ENCODE measurements at places on chromosomes 2 and 18. TPM values are rescaled to one million over a fixed set of nuclear protein-coding genes. Genes with fewer than 3 reads are reported as not detected.
A peak's percentile ranks its signal among the peaks of the same experiment; 100 is the strongest.

DNA sequence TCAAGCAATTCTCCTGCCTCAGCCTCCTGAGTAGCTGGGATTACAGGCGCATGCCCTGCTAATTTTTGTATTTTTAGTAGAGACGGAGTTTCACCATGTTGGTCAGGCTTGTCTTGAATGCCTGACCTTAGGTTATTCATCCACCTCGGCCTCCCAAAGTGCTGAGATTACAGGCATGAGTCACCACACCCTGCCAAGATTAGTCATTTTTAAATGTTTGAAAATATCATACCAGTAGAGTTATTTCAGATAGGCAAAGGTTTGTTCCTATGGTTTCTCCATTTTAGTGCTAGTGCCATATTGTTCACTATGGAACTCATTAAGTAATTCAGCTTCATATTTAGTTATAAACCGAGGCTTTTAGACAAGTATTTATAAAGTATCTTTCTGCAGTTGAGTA is 52.3 kb downstream of the HIBCH start:
- H3K4me1 ChIP-seq, result peaks cover 7% of the 10 kb centered on the region
- peaks cover 14% of the 10 kb centered on the region for H3K36me3 ChIP-seq
- no peak overlapping the region for H3K4me3 ChIP-seq

- H3K4me3 ChIP-seq, result peak overlapping the region; percentile 98
- no peak for DNase-seq
- peak overlapping the region; percentile 99 for H3K27ac ChIP-seq
- no peaks in the 10 kb centered on the region for H3K27me3 ChIP-seq
- peaks cover 92% of the 10 kb centered on the region for H3K4me1 ChIP-seq
Measured at GRCh38 chr2:215428060-215428910, 7.6 kb downstream of the FN1 start.

- no peaks in the 10 kb centered on the region for H3K36me3 ChIP-seq
- peaks cover 20% of the 10 kb centered on the region for H3K4me1 ChIP-seq
- H3K27me3 ChIP-seq, result no peaks in the 10 kb centered on the region
- no peak overlapping the region for H3K4me3 ChIP-seq
- H3K27ac ChIP-seq, result peak overlapping the region; percentile 33
- peak; percentile 80 for DNase-seq
Measured at GRCh38 chr2:111667542-111668273, 216.3 kb downstream of the ANAPC1 start.

Gene EPB41L3
- total RNA-seq, result 15.6 TPM

DNA sequence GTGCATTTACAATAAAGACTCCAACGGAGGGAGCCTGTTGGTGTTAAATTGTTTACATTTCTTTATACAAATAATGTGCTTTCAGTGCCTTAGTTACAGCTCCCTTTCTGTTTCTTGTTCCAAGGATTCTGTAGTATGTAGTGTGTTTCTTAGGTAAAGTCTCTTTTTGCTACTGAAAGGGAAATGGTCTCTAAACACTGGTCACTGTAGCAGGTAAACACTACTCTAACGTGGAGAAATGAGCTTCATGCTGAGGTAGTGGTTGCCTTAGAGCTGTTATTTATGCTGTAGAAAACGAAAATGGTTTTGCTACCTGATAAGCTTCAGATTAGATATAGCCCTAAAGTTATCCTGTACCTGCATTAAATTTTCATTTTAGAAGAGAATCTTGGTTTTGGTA is 163.6 kb downstream of the CAPN13 start:
- no peak overlapping the region for H3K4me3 ChIP-seq
- no peaks in the 10 kb centered on the region for H3K4me1 ChIP-seq

Gene SPAST
- total RNA-seq, result 25.6 TPM

GRCh38 chr2:13876491-13877037 is 756.0 kb upstream of the LRATD1 start:
- H3K4me1 ChIP-seq, result no peaks in the 10 kb centered on the region
- no peak overlapping the region for H3K27ac ChIP-seq
- H3K36me3 ChIP-seq, result no peaks in the 10 kb centered on the region
- H3K4me3 ChIP-seq, result no peak overlapping the region
- no peak for DNase-seq

- H3K4me1 ChIP-seq, result peaks cover 39% of the 10 kb centered on the region
- H3K27me3 ChIP-seq, result no peaks in the 10 kb centered on the region
- DNase-seq, result no peak
- peaks cover 4% of the 10 kb centered on the region for H3K36me3 ChIP-seq
Measured at GRCh38 chr2:152421521-152422370, 86.8 kb downstream of the FMNL2 start.

Gene SOX11
- 71.7 TPM for total RNA-seq

GRCh38 chr18:44895176-44895798 is 214.6 kb downstream of the SETBP1 start:
- no peaks in the 10 kb centered on the region for H3K27me3 ChIP-seq
- DNase-seq, result no peak
- no peak overlapping the region for H3K27ac ChIP-seq
- H3K4me1 ChIP-seq, result peaks cover 34% of the 10 kb centered on the region
- H3K36me3 ChIP-seq, result peaks cover 23% of the 10 kb centered on the region

DNA sequence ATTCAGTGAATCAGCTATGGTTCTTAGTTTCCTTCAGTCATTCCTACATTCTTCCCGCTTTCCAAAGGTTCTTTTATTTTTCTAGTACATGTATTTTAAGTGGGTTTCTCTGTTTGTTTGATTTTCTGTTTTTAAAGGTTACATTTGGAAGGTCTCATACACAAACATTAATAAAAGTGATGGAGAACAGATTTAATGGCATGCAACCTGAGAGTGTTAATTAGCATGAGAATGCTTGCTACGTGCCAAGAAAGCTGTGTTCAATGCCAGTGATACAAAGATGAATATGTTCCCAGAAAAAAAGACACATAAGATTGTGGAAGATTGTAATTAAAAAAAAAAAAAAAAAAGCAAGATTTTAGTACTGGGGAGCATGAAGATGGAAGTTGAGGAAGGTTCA is 61.8 kb upstream of the CDC42EP3 start:
- no peaks in the 10 kb centered on the region for H3K36me3 ChIP-seq
- no peak overlapping the region for H3K4me3 ChIP-seq
- peak overlapping the region; percentile 45 for H3K27ac ChIP-seq
- peaks cover 26% of the 10 kb centered on the region for H3K4me1 ChIP-seq
- no peaks in the 10 kb centered on the region for H3K27me3 ChIP-seq

Gene ARHGEF33
- total RNA-seq, result 0.65 TPM

Gene MRPS9
- total RNA-seq, result 22.6 TPM

DNA sequence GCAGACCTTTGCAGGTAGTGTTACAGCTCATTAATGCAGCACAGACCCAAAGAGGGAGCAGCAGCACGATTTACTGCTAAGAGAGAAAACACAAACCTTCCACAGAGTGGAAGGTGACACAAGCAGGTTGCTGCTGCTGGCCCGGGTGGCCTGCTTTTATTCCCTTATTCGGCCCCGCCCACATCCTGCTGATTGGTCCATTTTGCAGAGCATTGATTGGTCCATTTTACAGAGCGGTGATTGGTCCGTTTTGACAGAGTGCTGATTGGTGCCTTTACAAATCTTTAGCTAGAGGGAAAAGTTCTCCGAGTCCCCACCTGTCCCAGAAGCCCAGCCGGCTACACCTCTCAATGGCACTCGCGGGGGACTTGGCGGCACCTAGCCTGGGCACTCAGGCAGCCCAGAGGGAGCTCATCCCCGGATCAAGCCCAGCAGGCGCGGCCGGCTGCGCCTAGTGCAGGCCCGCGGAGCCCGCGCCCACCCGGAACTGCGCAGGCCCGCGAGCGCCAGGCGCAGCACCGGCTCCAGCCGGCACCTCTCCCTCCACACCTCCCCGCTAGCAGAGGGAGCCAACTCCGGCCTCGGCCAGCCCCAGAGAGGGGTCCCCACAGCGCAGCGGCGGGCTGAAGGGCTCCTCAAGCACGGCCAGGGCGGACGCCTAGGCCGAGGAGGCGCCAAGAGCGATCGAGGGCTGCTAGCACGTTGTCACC is 825.6 kb upstream of the HS6ST1 start:
- H3K4me1 ChIP-seq, result no peaks in the 10 kb centered on the region
- H3K4me3 ChIP-seq, result no peak overlapping the region
- no peak overlapping the region for H3K27ac ChIP-seq
- no peak for DNase-seq
- no peaks in the 10 kb centered on the region for H3K36me3 ChIP-seq
- H3K27me3 ChIP-seq, result no peaks in the 10 kb centered on the region

Gene FIGN
- 37.7 TPM for total RNA-seq

DNA sequence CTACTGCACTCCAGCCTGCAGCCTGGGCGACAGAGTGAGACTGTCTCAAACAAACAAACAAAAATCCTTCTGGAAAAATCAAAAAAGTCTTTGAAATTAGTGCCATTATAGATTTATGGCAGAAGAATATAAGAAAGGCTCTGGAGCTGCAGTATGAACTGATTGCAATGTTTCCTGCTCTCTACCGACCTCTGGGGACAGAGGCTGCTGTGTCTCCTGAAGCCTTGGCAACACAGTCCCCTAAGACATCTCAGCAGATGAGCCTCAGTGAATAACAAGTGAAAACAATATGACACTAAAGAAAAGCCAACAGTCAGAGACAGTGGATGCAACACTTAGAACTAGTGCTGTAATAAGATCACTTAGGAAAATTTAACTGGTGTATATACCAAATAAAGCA is 494.9 kb upstream of the LRATD1 start:
- no peaks in the 10 kb centered on the region for H3K27me3 ChIP-seq
- no peak for DNase-seq
- no peaks in the 10 kb centered on the region for H3K36me3 ChIP-seq
- no peak overlapping the region for H3K4me3 ChIP-seq
- H3K27ac ChIP-seq, result no peak overlapping the region
- H3K4me1 ChIP-seq, result no peaks in the 10 kb centered on the region

DNA sequence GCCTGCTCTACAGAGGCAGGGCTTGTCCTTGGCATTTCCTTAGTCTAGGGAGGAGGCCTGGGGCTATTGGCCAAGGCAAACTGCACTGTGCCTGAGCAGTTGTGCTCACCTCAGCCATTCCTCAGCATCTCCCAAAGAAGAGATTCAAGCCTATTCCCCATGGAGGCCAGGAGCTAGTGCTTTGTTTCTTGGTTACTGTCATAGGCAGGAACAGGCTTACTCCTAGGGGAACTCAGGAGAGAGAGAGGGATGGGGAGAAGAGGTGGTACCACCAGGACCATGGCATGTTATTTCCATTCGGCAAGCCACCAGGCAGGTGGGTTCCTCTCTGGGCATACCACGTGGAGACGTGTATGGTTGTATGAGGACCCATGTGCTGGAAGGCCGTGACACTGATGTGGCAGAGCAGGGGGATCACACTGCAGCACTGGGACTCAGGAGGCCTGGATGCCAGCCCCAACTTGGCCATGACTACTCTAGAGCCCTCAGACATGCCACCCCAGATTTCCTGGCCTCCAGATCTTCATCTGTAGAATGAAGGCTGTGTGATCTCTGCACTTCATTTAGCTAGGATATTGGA is 233.7 kb downstream of the LOXHD1 start:
- H3K27ac ChIP-seq, result no peak overlapping the region
- no peaks in the 10 kb centered on the region for H3K36me3 ChIP-seq
- H3K4me1 ChIP-seq, result peaks cover 6% of the 10 kb centered on the region

DNA sequence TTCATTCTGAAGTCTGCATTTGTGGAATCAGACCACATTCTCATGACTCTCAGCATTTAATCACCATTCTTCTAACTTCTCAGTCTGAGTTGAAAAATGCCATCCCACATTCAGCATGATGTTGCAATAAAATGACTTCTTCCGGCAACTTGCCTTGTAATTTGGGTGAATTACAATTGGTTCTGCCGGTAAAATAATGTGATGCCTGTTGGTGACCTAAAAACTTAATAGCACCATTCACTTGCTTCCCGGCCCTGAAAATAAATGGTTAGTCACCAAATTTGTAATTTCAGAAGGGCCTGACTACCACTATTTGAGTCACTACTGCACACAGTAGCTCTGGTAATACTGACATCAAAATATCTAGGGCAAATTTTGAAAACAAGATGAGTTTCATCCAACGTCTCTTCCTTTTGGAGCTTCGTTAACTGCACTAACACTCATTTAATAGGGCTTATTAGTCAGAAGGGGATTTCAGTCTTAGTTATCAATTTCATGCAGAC is 637.1 kb upstream of the CHAC2 start:
- H3K4me3 ChIP-seq, result no peak overlapping the region
- no peak for DNase-seq
- H3K36me3 ChIP-seq, result no peaks in the 10 kb centered on the region
- no peak overlapping the region for H3K27ac ChIP-seq
- no peaks in the 10 kb centered on the region for H3K4me1 ChIP-seq

Gene ASPRV1
- 0.75 TPM for total RNA-seq

DNA sequence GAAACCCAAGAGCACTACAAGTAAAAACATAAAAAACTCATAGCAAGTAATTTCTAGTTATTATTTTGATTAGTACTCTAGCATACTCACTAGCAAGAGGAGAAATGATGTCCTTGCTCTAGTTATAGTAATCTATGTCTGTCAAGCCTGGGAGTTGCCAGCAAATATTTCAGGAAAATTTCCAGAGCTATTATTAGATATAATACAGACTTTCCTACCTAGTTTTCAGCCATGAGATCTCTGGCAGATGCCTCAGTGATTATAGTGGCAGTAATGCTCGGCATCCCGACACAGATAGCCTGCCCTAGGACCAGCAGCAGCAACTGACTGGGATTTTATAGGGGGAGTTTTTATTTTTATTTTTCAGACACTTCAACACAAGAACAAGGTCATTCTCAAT is 224.4 kb downstream of the ZNF385B start:
- peaks cover 13% of the 10 kb centered on the region for H3K27me3 ChIP-seq
- H3K36me3 ChIP-seq, result peaks cover 1% of the 10 kb centered on the region
- H3K27ac ChIP-seq, result no peak overlapping the region
- no peak for DNase-seq
- H3K4me1 ChIP-seq, result no peaks in the 10 kb centered on the region
- no peak overlapping the region for H3K4me3 ChIP-seq

- H3K4me3 ChIP-seq, result no peak overlapping the region
- no peaks in the 10 kb centered on the region for H3K36me3 ChIP-seq
- H3K27ac ChIP-seq, result no peak overlapping the region
- no peaks in the 10 kb centered on the region for H3K27me3 ChIP-seq
- DNase-seq, result no peak
Measured at GRCh38 chr2:112272669-112273068, 2.7 kb upstream of the ZC3H6 start.

DNA sequence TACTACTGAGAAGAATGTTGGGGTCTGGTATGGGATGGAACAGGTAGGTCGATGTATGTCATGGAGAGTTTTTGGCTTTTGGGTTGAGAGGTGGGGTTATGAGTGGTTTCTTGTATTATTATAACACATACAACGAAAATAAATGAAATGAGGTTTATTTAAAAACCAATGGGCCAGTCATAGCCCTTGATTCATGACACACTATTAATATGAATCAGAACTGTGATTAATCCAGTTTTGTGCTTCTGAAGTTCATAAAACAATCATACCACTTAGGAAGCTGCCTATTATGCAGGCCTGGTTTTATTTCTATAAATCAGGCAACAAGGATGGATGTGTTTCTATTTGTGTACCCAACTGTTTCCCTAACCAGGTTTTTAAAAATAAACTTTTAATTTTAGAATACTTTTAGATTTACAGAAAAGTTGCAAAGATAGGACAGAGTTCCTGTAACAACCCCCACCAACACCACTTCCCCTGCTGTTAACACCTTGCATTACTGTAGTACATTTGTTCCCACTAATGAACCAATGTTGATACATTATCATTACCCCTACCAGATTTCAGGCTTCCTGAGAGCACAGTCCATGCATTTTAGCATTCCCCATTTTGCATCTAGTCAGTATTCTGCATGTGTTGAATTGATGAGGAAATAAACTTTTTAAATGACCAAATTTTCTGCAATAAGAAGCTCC is 37.5 kb upstream of the NCOA1 start:
- peaks cover 9% of the 10 kb centered on the region for H3K4me1 ChIP-seq
- no peak for DNase-seq
- no peaks in the 10 kb centered on the region for H3K36me3 ChIP-seq
- H3K4me3 ChIP-seq, result no peak overlapping the region
- H3K27ac ChIP-seq, result no peak overlapping the region
- H3K27me3 ChIP-seq, result no peaks in the 10 kb centered on the region
